ENCODE measurements at places on chromosomes 7 and 10.

GRCh38 chr7:44246396-44247113 is 45.8 kb downstream of the YKT6 start:
- DNase-seq = no peak

- peak; percentile 17 for DNase-seq
Observed at GRCh38 chr7:23184709-23185359, 3.0 kb downstream of the NUP42 start.

GRCh38 chr7:70285187-70285586 is 686.9 kb downstream of the AUTS2 start:
- no peak for DNase-seq

GRCh38 chr7:13028036-13028824 is 340.8 kb downstream of the ARL4A start:
- DNase-seq = no peak

DNA sequence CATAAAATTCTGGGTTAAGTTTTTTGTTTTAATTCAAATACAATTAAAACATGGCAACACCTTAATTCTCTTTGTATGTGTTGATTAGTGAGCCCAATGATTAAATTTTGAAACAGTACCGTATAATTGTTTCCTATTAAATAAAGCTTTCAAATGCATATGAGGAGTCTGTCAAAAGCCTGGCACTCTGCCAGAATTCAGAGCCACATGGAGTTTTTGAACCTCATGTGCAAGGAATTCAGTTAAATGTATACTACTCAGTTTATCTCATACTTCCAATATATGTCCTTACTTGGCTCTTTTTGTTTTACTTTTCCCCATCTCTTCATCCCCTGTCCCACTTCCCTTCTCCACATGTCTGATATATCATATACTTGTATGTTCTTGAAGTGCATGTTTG is 165.6 kb upstream of the FAM3C start:
- no peak for DNase-seq

- DNase-seq = no peak
Observed at GRCh38 chr7:47543056-47543455, 38.9 kb downstream of the TNS3 start.

- no peak for DNase-seq
Observed at GRCh38 chr7:138008588-138009349, 6.9 kb upstream of the CREB3L2 start.

- no peak for DNase-seq
Observed at GRCh38 chr10:71608819-71609768, 110.5 kb downstream of the C10orf105 start.

DNA sequence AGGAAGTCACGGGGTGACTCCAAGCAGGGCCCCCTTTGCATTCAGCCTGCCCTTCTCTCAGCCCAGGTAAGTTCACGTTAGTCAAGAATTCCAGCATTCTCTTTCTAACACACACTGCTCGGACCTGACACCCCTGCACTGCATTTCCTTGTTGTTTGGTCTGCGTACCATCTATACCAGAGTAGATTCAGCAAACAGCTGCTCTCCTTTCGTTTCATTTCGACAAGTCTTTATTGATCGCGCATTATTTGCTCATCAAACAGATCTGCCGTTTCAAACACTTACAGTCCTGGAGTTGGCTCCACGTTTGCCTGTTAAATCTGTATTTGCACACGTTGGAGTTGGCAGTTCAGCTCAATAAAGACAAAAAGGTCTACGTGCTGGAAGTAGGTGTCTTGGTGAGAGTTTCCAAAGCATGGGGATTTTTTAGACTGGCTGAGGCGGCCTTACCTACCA is 495.1 kb downstream of the RPS24 start:
- DNase-seq = no peak

DNA sequence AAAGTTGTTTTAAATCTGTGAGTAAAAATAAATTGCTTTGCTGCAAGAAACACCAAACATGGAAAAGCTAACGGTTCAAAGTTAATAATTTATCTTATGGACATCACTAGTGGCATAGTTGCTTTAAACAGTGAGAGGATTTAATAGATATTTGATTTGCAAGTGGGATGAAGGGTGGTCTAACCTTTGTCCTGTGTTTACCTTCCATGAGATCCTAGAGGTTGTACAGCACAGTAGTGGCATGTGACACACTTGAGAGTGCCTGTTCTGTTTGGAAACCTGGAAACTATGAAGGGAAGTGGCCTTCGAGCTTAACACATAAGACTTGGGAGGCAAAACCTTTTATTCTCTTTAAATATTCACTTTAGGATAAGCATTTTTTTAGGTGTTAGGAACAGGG is 16.0 kb downstream of the EGFR start:
- DNase-seq = no peak

DNA sequence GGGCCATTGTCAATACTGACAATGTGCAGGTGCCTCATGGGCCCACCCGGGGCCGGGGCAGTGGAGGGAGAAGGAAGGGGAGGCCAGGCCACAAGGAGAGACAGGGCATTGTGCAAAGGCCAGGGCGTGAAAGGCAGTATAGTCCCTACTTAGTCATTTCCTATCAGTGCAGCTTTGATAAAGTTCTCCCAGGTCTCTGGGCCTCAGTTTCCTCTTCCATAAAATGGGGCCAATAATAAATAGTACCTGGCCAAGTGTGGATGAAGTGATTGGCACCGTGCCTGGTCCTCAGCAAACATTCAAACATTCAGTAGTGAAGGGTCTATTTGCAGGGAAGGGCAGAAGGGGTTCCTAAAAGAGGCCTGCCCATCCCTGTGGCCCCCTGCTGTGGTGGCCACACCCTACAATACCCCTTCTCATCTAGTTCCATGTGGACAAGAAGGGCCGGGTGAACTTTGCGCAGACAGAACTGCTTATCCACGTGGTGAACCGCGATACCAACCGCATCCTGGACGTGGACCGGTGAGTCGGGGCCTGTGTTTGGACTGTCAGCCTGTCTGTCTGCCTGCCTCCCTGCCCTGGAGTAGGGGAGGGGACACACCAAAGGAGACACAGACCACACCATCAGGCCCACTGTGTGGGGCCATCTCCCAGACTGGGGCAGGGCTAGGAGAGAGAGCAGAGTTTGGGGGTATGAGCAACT is 36.9 kb upstream of the VSIR start:
- no peak for DNase-seq
